NCI-H146 (cell line): ENCODE measurements at places on chromosomes 2 and 18.

- no peak for DNase-seq
Measured at GRCh38 chr2:144048631-144049060, 471.3 kb downstream of the ZEB2 start.

DNA sequence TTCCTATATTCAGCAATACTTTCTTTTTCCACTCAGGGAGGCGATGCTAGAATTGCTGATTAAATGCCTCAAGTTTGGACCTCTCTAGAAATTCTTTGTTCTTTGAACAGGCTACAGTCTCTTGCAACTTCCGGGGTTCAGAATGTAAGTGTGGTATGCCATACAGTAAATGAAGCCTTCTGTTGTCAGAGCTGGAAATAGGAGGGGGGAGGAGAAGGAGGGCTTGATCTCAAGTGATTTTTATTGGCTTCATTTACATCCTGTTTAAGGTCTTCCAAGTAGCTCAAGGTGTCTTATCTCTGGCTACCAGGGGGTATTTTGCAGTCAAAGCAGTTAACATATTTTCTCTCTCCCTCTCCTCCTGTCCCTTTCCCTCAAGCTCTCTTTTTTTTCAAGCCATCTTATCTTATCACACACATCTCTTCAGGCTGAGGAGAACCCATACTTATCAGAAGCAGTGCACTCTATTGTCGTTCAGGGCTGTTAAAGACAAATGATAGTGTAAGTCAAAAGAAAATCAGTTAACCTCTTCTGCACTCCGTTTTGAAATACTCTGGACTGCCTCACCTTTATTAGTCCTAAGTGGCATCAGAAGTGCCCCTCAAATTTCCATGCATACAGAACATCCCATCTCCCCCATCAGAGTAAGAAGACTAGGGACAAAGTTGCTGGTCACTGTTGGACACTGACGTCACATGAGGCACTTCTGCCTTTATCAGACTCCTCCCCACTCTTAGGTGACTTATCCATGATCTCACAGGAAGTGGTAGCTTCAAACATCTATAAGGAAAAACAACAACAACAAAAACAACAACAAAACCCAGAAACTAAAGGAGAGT lies 112.2 kb downstream of the ZNF521 start:
- no peak for DNase-seq

GRCh38 chr2:161273038-161273760 lies 35.0 kb upstream of the PSMD14 start:
- peak; percentile 45 for DNase-seq

- DNase-seq: no peak
Measured at GRCh38 chr2:60939622-60940021, 58.2 kb downstream of the REL start.

- DNase-seq: no peak
Measured at GRCh38 chr2:134440336-134440909, 186.6 kb downstream of the MGAT5 start.

- no peak for DNase-seq
Measured at GRCh38 chr2:237278568-237278967, 135.4 kb downstream of the COL6A3 start.

DNA sequence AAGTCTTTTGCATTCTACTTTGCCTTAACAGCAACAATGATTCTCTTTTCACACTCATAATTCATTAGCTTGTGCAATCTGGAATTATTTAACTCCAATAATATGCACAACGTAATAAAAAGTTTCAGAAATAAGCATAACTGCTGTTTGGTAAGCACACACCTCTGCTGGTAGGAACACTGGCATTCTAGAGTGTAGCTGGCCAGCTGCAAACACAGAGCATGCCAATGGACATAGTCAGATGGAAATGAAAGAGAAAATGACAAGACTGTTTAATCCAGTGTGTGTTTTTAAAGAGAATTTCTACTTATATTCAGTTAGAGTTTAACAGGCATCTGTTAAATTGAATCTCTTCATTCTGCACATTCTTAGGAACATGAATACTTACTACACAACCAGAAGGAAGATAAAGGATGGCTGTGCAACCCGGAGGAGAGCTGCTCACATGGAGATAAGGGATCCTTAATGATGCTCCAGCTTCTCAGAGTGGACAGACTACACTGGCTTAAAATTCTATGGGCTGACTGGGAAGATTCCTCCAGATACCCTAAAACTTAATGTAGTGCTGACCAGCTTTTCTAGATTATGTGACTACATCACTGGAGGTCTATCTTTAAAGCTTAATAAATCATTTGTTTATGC lies 94.6 kb upstream of the CHAC2 start:
- DNase-seq: no peak
